ENCODE measurements at places on chromosomes 5 and 9.

GRCh38 chr9:7500521-7500920, 299.1 kb downstream of the DMAC1 start:
- H3K27ac ChIP-seq: no peak overlapping the region
- H3K4me1 ChIP-seq: no peaks in the 10 kb centered on the region
- no peaks in the 10 kb centered on the region for H3K27me3 ChIP-seq
- no peaks in the 10 kb centered on the region for H3K36me3 ChIP-seq
- DNase-seq: no peak

- DNase-seq: peak; percentile 69
- peak overlapping the region; percentile 81 for H3K27ac ChIP-seq
- H3K4me1 ChIP-seq: no peaks in the 10 kb centered on the region
- peaks cover 26% of the 10 kb centered on the region for H3K36me3 ChIP-seq
Observed at GRCh38 chr9:136902259-136902821, 16.0 kb downstream of the TRAF2 start.

- H3K27me3 ChIP-seq: no peaks in the 10 kb centered on the region
- H3K36me3 ChIP-seq: no peaks in the 10 kb centered on the region
- H3K4me1 ChIP-seq: peaks cover 13% of the 10 kb centered on the region
- no peak for DNase-seq
Observed at GRCh38 chr9:38294220-38294960, 98.1 kb upstream of the ALDH1B1 start.

- H3K36me3 ChIP-seq: no peaks in the 10 kb centered on the region
- peak overlapping the region; percentile 16 for H3K4me3 ChIP-seq
- H3K4me1 ChIP-seq: no peaks in the 10 kb centered on the region
- no peak for DNase-seq
Observed at GRCh38 chr9:79577969-79578723, 6.4 kb downstream of the TLE4 start.

DNA sequence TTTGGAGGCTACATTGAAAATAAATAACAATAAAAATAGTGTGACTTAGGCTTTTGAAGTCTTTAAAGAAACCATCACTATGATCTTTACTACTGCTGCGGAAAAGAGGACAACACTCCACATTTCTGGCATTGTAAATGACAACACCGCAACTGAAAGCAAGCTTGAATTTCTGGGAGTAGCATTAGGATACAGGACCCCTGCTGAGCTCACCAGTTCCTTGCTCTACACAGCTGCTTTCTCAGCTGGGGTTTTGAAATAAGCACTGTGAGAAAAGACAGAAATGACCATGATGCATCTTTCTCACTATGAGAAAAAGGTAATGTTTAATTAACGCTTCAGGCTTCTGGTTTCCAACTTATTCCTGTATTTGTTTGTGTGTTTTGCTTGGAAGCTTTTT, 168.0 kb downstream of the TAF11L14 start:
- H3K4me1 ChIP-seq: no peaks in the 10 kb centered on the region
- DNase-seq: no peak
- H3K4me3 ChIP-seq: no peak overlapping the region
- no peaks in the 10 kb centered on the region for H3K27me3 ChIP-seq
- H3K27ac ChIP-seq: no peak overlapping the region

- no peak for DNase-seq
- H3K27ac ChIP-seq: no peak overlapping the region
- no peaks in the 10 kb centered on the region for H3K4me1 ChIP-seq
Observed at GRCh38 chr5:159241946-159242552, 21.0 kb upstream of the UBLCP1 start.

GRCh38 chr5:52989025-52989780, at the start of gene ITGA2:
Gene ITGA2, plus strand, starts transcription at chr5:52989352. Its CDS starts 117 bp downstream, at chr5:52989469.
- peak within 1 kb of the TSS; percentile 54 for H3K4me3 ChIP-seq
- no peaks in the 10 kb centered on the region for H3K27me3 ChIP-seq
- H3K27ac ChIP-seq: peak within 1 kb of the TSS; percentile 50
- DNase-seq: no peak

GRCh38 chr9:81384911-81385310, 304.4 kb downstream of the TLE1 start:
- no peak for DNase-seq
- H3K27me3 ChIP-seq: no peaks in the 10 kb centered on the region
- H3K27ac ChIP-seq: no peak overlapping the region
- H3K36me3 ChIP-seq: no peaks in the 10 kb centered on the region
- H3K4me3 ChIP-seq: no peak overlapping the region

- no peak overlapping the region for H3K4me3 ChIP-seq
- no peak overlapping the region for H3K27ac ChIP-seq
- no peaks in the 10 kb centered on the region for H3K27me3 ChIP-seq
- H3K36me3 ChIP-seq: no peaks in the 10 kb centered on the region
- no peaks in the 10 kb centered on the region for H3K4me1 ChIP-seq
Observed at GRCh38 chr9:124423591-124423990, 8.3 kb upstream of the PSMB7 start.

GRCh38 chr5:171422902-171423663, 3.6 kb downstream of the FGF18 start:
- H3K4me3 ChIP-seq: no peak overlapping the region
- H3K36me3 ChIP-seq: no peaks in the 10 kb centered on the region
- no peaks in the 10 kb centered on the region for H3K27me3 ChIP-seq
- peak; percentile 57 for DNase-seq
- peaks cover 36% of the 10 kb centered on the region for H3K4me1 ChIP-seq

DNA sequence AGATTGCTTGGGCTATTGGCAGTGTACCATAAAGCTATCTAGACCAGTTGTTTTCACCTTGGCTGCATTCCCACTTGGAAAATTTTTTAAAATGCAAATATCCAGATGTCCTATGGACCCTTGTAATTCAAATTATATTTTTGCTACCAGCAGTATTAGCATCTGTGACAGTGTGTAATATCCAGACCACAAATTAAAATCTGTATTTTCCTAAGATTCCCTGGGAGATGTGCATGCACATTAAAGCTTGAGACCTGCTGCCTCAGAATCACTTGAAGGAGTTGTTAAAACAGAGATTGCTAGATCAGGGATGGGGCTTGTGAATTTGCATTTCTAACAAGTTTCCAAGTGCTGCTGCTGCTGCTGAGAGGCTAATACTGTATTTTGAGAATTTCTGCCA, 381.2 kb upstream of the PDE4D start:
- no peaks in the 10 kb centered on the region for H3K4me1 ChIP-seq
- H3K36me3 ChIP-seq: no peaks in the 10 kb centered on the region
- H3K4me3 ChIP-seq: no peak overlapping the region
- H3K27ac ChIP-seq: no peak overlapping the region

DNA sequence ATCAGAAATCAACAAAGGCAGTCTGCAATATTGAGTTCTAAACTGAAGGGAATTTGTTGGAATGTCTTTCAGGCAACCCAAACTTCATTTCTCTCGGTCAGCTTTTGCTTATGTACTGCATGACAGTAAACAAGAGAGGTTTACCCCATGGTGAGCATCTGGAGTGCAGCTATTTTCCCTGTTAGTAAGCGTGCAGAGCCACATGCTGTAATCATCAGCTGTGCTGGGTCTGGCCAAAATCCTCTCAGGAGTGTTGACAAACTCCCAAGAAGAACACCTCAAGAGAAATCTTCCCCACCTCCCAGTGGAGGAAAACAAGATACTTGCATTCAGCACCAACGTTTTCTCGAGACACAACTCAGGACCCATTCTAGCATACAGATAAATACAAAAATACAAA, 83.6 kb upstream of the ADAMTSL1 start:
- peaks cover 10% of the 10 kb centered on the region for H3K4me1 ChIP-seq
- no peak overlapping the region for H3K4me3 ChIP-seq
- H3K27ac ChIP-seq: no peak overlapping the region
- DNase-seq: no peak
- no peaks in the 10 kb centered on the region for H3K36me3 ChIP-seq
- H3K27me3 ChIP-seq: no peaks in the 10 kb centered on the region

GRCh38 chr9:80049096-80049782, 477.5 kb downstream of the TLE4 start:
- H3K27ac ChIP-seq: no peak overlapping the region
- no peaks in the 10 kb centered on the region for H3K27me3 ChIP-seq
- no peaks in the 10 kb centered on the region for H3K36me3 ChIP-seq
- H3K4me3 ChIP-seq: no peak overlapping the region

DNA sequence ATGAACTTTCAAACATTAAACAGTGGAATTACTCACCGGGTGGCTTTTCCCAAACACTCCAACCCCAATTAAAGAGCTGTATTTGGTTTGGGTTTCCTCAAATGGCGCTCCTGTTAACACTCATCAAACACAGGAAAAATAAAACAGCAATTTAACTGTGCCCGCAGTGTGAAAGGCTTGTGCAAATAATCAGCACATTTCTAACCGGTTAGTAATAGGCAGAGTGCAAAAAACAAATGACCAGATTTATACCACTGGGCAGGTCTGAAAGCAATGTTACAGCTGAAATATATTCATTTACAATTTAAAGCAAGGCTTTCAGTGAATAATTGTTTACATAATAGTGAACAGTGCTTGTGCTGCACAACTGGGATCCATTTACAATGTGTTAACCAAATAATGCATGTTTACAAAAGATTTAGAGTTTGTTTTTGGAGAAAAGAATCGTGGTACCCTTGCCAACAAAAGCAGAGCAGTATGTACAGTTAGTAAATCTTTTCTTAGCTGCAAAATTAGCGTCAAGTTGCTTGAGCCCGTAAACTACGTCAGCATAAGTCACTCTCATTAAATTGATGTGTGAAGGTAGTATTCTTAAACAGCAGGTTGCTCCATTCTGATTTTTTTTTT, 662.9 kb upstream of the ZNF608 start:
- no peak for DNase-seq
- no peak overlapping the region for H3K4me3 ChIP-seq
- H3K27me3 ChIP-seq: no peaks in the 10 kb centered on the region
- no peak overlapping the region for H3K27ac ChIP-seq
- no peaks in the 10 kb centered on the region for H3K36me3 ChIP-seq

GRCh38 chr5:127313847-127314473, 23.4 kb downstream of the MEGF10 start:
- no peaks in the 10 kb centered on the region for H3K36me3 ChIP-seq
- no peak overlapping the region for H3K4me3 ChIP-seq
- no peaks in the 10 kb centered on the region for H3K27me3 ChIP-seq
- DNase-seq: peak; percentile 69
- H3K27ac ChIP-seq: no peak overlapping the region
- H3K4me1 ChIP-seq: no peaks in the 10 kb centered on the region

- H3K27ac ChIP-seq: no peak overlapping the region
- H3K4me1 ChIP-seq: no peaks in the 10 kb centered on the region
- no peaks in the 10 kb centered on the region for H3K27me3 ChIP-seq
- no peak for DNase-seq
- no peaks in the 10 kb centered on the region for H3K36me3 ChIP-seq
- H3K4me3 ChIP-seq: no peak overlapping the region
Observed at GRCh38 chr9:20043035-20043434, 254.2 kb upstream of the SLC24A2 start.

- no peaks in the 10 kb centered on the region for H3K36me3 ChIP-seq
- no peak for DNase-seq
- no peaks in the 10 kb centered on the region for H3K27me3 ChIP-seq
- H3K4me3 ChIP-seq: no peak overlapping the region
- peak overlapping the region; percentile 81 for H3K27ac ChIP-seq
Observed at GRCh38 chr9:113577525-113578261, 114.2 kb downstream of the RGS3 start.

- H3K27me3 ChIP-seq: no peaks in the 10 kb centered on the region
- H3K4me3 ChIP-seq: no peak overlapping the region
- H3K27ac ChIP-seq: no peak overlapping the region
- DNase-seq: no peak
- peaks cover 16% of the 10 kb centered on the region for H3K4me1 ChIP-seq
Observed at GRCh38 chr9:114094971-114095370, 4.1 kb downstream of the KIF12 start.

DNA sequence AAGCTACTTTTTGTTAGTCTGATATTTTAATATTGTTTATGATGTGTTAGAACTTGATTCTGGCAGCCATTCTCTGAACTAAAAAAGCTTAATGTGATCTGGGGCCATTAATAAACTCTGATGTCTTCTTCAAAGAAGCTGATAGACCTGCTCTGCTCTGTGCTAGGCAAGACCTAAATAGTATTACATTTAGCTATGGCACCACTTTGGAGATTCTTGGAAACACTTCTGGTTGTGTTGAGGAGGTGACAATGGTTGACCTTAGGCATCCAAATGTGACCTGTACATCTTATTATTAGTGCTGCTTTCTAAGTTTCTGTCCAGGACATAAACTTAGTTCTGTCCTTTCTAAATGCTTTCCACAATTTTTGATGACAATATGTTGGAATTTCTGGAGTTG, 21.7 kb upstream of the SCGB3A2 start:
- no peaks in the 10 kb centered on the region for H3K4me1 ChIP-seq
- no peak overlapping the region for H3K4me3 ChIP-seq
- DNase-seq: no peak
- no peak overlapping the region for H3K27ac ChIP-seq

DNA sequence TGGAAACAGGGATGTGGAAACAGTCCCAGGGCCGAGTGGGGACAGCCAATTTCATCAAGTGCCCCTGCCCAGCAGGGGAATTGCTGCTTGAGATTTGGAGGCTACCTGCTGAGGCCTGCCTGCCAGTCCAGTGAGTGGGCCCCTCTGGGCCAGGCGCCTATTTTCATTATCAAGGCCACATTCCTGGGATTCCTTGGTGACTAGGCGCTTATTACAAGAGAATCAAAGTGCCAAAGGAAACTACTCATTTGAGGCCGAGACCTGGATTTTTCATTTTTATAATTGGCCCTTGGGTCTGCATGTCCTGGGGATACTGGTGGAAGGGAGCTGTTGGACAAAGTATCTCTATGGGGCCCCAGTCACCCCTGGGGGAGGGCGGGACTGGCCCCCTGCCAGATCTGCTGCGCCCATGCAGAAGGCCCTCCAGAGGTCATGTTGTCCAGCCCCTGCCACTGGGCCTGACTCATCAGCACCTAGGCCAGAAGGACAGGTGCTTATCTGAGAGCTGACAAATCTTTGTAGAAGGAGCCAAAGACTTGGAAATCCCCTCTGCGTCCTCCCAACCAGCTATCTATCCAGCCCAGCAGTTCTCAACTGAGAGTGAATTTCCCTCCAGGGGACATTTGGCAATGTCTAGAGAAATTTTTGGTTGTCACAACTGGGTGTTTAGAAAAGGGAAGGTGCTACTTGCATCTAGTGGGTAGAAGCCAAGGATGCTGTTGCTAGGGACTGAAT, 45.6 kb downstream of the FOXI1 start:
- H3K36me3 ChIP-seq: no peaks in the 10 kb centered on the region
- no peak overlapping the region for H3K27ac ChIP-seq
- no peak overlapping the region for H3K4me3 ChIP-seq
- no peaks in the 10 kb centered on the region for H3K27me3 ChIP-seq

DNA sequence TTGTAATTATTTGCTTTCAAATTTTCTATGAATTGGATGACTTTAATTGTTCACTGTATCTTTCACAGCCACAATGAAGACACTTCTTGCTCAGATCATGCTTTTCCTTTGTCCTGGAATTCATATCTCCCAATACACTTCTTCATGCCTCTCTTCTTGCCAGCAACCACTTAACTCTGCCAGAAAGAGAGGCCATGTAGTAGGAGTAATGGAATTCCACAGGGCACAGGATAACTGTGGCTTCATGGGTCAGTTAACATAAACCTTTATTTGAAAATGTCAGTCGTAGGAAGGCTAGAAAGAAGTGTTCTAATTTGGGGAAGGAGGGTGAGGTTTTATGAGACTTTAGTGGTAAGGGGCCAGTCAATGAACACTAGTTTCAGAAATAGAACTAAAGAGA, 190.3 kb downstream of the TMEM167A start:
- no peaks in the 10 kb centered on the region for H3K4me1 ChIP-seq
- H3K27me3 ChIP-seq: no peaks in the 10 kb centered on the region
- H3K27ac ChIP-seq: no peak overlapping the region
- no peaks in the 10 kb centered on the region for H3K36me3 ChIP-seq
- no peak for DNase-seq
